ENCODE measurements at places on chromosomes 16 and 17.

DNA sequence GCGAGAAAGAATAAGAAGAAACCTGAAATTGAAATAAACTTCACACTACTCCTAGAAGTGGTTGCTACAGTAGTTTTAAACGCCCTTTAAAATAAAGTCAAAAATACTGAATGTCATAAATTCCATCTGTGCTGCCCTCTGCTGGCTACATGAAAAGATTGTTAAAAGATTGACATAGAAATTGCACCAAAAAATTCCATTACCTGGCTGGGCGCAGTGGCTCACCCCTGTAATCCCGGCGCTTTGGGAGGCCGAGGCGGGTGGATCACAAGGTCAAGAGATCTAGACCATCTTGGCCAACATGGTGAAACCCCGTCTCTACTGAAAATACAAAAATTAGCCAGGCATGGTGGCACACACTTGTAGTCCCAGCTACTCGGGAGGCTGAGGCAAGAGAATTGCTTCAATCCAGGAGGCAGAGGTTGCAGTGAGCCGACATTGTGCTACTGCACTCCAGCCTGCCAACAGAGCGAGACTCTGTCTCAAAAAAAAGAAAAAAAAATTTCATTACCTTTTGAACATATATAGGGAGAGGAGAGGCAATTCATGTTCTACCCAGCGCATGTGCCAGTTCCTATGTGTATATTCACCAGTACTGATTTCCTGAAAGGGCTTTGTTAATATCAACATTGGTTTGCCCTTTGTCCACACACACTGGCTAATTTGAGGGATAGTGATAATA lies 36.5 kb downstream of the CYTH1 start:
- no peak for DNase-seq

GRCh38 chr17:59375857-59376256 lies 44.4 kb downstream of the YPEL2 start:
- no peak for DNase-seq

- no peak for DNase-seq
Observed at GRCh38 chr17:79648181-79648831, 37.5 kb upstream of the RBFOX3 start.

DNA sequence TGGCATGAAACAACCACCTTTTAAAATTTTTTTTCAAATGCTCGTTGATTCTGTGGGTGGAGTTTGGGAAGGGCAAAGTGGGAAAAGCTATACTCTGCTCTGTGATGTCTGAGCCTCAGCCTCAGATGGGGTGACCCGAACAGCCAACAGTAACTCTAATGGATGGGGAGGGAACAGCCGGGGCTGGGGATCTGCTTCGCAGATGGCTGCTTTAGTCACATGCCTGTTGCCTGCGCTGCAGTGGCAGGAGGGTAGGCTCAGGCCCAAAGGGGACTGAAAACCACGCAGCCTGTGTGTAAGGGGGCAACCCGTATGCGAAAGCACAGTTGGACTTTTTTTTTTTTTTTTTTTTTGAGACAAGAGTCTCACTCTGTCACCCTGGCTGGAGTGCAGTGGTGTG lies 14.9 kb upstream of the MAPK3 start:
- DNase-seq = no peak

GRCh38 chr16:70653406-70653805 lies 7.0 kb downstream of the IL34 start:
- DNase-seq = no peak

GRCh38 chr17:14738652-14738988 lies 437.7 kb downstream of the HS3ST3B1 start:
- DNase-seq = no peak

DNA sequence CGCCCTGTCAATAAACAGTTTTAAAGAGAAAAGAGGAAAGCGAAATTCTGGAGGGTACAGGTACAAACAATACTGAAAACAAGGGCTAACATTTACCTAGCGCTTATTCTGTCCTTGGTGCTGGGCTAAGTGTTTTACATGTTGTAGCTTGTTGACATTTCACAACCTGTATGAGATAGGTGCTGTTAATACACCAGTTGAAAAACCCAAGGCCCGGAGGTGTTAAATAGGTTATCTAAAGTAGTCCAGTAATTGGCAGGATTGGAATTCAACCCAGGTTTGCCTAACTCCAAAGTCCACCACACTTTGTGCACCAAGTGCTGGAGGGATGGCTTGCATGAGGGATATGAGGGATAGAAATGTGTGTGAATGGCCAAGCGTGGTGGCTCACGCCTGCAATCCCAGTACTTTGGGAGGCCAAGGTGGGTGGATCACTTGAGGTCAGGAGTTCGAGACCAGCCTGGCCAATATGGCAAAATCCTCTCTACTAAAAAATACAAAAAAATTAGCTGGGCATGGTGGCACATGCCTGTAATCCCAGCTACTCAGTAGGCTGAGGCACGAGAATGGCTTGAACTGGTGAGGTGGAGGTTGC lies 2.9 kb downstream of the ATP6V0D1 start:
- no peak for DNase-seq

GRCh38 chr17:10059684-10060211 lies 138.7 kb downstream of the GAS7 start:
- no peak for DNase-seq

DNA sequence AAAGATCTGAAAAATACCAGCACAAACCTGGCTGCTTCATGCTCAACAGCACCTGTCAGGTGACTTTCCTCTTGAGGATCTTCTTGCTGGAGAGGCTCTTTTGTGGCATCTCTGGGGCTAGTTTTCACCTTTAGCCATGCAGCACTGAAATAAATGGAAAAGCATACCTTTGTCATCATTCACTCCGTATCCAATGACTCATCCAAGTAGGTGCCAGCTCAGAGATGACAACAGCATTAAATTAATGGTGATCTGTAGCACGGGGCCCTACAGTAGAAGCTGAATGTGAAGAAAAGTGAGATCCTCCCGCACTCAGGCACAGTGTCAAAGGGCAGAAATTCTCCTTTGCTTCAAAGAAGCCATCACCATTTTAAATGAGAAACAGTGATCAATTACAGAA lies 32.2 kb downstream of the KIAA0753 start:
- DNase-seq = no peak

DNA sequence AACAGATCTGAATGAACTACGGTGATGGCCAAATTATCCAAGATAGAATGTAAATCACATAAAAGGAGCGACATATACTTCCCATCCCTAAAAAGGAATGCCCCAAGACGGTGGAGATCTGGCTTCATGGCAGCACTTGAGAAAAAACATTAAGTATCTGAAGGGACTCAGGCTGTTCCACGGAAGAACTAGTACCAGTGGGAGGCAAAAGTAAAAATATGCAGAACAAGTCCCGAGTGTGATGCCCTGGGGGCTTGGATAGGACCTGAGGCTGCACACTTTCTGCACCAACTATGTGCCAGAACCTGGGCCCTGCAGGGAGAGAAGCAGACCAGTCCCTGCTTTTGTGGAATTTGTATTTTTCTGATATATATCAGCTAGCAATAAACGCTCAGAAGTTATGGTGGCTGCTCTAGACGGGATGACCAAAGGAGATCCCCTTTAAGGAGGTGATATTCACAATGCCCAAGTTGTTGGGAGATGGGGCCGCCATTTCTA lies 539 bp upstream of the CKLF start:
- no peak for DNase-seq

DNA sequence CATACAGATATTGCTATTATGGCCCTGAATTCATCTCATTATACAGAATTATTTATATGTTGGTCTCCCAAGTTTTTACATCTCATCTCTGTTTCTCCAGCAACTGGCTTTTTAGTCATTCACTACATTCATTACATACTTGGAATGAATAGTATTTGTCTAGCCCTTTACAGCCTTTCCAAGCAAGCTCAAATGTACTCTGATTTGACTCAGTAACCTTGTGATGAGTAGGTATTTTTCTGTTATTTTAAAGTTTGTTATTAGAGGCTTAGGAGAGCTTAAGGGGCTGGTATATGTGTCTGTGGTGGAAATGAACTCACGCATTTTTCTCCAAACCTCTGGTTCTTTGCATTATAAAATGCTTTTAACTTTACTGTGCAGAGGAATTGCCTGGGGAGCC lies 224.7 kb downstream of the SNX29 start:
- no peak for DNase-seq

DNA sequence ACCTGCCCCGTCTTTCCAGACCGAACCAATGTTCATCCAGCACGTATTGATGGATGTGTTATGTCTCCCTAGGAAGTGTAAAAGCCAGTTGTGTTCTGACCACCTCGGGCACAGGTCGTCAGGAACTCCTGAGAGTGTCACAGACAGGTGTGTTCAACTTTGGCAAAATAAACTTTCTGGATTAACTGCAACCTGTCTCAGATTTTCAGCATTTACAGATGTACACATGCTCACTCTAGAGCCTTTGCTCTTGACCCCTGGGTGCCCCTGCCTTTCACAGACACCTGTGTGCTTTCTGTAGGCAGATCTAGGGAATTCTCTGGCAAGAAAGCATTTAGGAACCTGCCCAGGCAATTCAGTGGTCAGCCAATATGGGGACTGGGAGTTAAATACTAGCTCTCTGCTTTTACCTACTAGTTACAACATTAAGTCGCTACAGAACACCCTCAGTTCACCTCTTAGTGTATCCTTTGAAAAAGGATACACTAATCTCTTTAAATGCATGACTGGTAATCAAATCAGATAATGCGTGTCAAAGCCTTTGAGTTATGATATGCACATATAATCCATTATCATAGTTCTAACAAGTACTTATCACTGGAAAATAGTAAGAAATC lies 188.9 kb downstream of the CPPED1 start:
- no peak for DNase-seq

GRCh38 chr17:42413464-42414040 lies 9.5 kb downstream of the CAVIN1 start:
- DNase-seq = no peak

DNA sequence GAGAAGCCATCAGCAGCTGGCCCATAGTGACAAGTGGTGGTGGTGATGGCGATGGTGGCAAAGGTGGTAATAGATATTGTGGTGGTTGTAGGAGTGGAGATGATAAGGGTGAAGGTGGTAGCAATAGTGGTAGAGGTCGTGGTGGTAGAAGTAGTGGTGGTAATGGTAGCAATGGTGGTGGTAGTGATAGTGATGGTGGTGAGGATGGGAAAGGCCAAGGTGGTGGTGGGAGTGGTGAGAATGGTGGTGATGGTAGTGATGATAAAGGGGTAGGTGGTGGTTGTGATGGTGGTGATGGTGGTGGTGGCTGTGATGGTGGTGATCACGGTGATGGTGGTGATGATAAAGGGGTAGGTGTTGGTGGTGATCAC lies 13.1 kb downstream of the CDH5 start:
- DNase-seq = no peak

DNA sequence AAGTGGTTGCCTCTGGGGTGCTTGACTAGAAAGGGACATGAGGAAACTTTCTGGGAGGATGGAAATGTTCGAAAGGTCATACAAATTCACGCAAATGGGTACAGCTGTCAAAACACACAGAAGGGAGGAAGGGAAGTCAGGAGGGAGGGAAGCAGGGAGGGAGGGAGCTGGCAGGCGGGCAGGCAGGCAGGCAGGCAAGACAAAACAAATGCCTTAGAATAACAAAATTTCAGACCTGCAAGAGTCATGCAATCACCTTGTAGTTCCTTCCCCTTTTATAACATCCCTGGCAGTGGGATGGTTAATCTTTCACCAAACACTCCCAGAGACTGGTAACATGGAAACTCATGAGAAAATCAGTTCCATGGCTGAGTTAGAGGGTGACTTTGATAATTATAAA lies 189.2 kb downstream of the STX8 start:
- no peak for DNase-seq

- no peak for DNase-seq
Observed at GRCh38 chr16:22979038-22979437, 165.1 kb downstream of the HS3ST2 start.

DNA sequence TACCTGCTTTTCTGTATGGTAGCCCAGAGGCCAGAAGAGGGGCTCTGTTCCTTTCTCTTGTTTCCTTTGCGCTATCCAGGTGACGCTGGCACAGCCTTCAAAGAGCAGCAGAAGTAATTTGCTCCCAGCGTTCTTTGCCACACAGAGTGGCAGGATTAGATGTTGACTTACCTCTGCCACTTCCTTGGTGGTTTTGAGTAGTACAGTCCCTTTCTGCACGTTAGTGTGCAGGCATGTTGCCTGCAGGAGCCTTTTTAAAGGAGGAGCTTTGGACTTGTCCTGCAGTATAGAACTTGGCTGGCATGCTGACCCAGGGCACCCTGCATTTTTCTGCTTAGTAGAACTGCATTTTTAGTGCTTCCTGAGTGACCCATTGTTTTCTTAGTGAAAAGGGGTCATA lies at the start of gene ABCC11:
Gene ABCC11 (minus strand): TSS at position 229 of the 400 bp plus-strand sequence. CDS start 15,618 bp downstream, outside the sequence.
- no peak for DNase-seq

- DNase-seq = no peak
Observed at GRCh38 chr17:1069847-1070246, 72.9 kb downstream of the TIMM22 start.

DNA sequence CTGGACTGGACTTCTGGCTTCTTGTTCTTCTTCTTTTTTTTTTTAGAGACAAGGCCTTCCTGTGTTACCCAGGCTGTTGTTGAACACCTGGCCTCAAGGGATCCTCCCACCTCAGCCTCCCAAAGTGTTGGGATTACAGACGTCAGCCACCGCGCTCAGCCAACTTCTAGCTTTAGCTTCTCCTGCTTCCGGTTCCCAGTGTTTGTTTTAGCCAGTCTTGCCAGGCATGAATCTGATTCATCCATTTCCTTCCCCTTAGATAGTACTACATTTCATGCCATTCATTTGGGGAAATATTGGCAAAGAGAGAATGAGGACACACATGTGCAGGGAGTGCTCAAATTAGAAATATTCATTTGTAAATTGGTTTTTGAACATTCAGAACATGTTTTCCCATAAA lies 12.1 kb upstream of the NDUFAB1 start:
- DNase-seq = no peak

DNA sequence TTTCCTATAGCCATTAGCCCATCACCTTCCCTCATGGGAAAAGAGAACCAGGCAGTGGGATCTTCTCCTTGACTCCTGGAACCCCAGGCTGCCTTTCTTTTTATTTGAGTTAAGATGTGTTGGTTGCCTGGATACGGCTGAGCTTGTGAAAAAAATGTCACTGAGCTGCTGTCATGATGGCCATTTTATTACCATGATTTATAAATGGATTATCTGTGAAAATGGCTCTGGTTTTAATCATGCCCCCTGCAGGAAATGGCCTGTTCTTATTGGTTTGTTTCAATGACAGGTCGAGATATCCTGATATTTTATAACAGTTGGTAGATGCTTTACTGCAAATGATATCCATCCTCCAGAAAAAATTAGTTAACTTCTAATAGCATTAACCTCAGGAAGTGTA lies 640.4 kb downstream of the CDH11 start:
- DNase-seq = no peak

Data from activated CD4-positive, alpha-beta T cell treated with anti-CD3 and anti-CD28 coated beads for 1 hour (primary cell).